ENCODE measurements at places on chromosomes 7 and 10.

- no peak for DNase-seq
Measured at GRCh38 chr7:2525658-2526630, 6.4 kb downstream of the LFNG start.

GRCh38 chr7:32618470-32618869 lies 123.2 kb downstream of the AVL9 start:
- DNase-seq: no peak

- no peak for DNase-seq
Measured at GRCh38 chr10:74058658-74059057, 60.7 kb downstream of the VCL start.

GRCh38 chr7:8592167-8592566 lies 158.8 kb downstream of the NXPH1 start:
- no peak for DNase-seq

- DNase-seq: no peak
Measured at GRCh38 chr7:147700702-147701101, 889.9 kb upstream of the C7orf33 start.

DNA sequence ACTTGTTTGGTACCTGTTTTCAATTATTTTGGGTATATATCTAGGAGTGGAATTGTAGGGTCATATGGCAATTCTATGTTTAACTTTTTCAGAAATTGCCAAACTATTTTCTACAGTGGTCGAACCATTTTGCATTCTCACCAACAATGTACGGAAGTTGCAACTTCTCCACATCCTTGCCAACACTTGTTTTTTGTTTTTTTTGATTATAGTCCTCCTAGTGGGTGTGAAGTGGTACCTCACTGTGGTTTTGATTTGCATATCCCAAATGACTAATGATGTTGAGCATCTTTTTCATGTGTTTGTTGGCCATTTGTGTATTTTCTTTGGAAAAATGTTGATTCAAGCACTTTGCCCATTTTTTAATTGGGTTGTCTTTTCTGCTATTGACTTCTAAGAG lies 122.1 kb downstream of the RPS24 start:
- no peak for DNase-seq

DNA sequence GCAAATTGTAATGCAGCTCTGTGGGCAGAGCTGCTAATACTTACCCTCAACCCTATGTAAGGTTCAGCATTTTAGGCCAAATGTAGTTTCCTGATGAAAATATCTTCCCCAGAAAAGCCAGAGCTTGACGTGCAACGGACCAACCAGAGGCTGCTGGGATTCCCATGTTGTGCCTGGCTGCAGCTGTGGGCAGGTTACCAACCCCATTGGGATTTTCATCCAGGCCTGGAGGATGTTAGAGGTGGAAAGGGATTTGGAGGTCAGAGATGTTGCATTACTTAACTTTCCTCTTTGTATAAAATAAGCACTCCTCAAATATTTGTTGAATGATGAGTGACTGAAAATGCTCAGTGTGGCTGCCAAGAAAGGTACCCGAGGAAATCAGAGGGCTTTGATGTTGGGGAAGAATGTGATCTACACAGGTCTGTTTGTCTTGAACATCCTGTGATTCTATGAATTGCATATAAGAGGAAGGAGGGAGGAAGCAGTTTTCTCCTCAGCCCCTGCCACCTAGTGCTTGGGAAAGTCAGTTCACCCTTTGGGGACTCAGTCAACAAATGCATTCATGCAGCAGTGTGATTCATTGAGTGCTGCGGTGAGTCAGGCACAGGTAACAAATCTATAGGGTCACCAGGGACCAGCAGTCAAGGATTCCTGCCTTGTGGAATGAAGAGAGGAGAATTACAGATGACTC lies 487.2 kb downstream of the RPS24 start:
- DNase-seq: no peak

DNA sequence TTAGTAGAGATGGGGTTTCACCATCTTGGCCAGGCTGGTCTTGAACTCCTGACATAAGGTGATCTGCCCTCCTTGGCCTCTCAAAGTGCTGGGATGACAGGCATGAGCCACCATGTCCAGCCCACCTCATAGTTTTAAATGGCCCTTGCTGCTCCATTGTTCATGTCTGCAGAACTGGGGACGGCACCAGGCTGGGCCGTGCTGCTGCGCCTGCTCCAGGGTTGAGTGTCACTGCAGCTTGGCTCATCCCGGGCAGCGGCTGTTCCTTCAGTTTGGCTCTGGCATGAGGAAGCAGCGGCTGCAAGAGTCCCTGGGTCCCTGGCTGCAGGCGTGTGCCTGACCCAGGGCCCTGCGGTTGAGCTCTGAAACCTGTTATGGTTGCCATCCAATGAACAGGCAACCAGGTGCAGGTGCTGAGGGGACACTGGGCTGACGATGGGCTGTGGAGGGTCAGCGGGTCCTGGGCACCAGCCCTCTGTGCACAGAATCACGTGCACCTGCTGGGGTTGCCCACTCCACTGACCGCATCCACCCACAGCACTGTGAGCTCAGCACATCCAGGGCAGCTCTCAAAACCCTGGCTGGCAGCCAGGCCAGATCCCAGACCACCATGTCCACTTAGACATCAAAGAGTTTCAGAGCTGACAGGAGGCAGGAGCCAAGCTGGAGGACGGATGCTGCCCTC lies 70.2 kb upstream of the PPP2R2D start:
- no peak for DNase-seq

GRCh38 chr10:20289070-20289828 lies 473.0 kb downstream of the PLXDC2 start:
- no peak for DNase-seq

DNA sequence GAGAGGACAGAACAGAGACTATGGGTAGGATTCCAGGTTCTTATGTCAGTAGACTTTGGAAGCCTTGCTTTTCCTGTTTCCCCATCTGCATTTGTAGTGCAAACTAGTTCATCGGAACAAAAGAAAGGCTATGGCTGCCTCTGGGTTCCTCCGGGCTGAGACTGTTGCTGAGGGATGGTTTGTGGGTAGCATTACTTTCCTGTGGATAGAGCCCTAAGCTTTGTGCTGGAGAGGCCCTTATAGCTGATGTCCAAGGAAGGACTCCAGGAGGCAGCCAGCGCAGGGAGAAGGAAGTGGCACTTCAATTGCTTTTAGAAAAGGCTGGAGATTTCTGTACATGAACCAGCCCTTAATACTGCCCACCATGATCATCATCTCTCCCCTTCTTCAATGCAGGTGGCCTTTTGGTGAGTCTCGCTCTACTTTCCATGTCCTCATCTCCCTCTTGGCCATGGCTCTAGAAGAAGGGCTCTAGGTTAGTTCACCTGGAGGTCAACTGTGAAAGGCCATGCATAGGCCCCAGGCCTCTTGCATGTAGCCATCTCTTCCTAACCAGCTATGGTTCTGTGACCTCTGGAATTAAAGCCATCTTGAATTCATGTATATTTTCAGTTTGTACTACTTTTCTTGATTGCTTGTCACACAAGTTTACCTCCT lies 15.4 kb downstream of the MXI1 start:
- no peak for DNase-seq

GRCh38 chr10:20041931-20042330 lies 225.7 kb downstream of the PLXDC2 start:
- no peak for DNase-seq

GRCh38 chr7:13800694-13801448 lies 188.6 kb downstream of the ETV1 start:
- no peak for DNase-seq

DNA sequence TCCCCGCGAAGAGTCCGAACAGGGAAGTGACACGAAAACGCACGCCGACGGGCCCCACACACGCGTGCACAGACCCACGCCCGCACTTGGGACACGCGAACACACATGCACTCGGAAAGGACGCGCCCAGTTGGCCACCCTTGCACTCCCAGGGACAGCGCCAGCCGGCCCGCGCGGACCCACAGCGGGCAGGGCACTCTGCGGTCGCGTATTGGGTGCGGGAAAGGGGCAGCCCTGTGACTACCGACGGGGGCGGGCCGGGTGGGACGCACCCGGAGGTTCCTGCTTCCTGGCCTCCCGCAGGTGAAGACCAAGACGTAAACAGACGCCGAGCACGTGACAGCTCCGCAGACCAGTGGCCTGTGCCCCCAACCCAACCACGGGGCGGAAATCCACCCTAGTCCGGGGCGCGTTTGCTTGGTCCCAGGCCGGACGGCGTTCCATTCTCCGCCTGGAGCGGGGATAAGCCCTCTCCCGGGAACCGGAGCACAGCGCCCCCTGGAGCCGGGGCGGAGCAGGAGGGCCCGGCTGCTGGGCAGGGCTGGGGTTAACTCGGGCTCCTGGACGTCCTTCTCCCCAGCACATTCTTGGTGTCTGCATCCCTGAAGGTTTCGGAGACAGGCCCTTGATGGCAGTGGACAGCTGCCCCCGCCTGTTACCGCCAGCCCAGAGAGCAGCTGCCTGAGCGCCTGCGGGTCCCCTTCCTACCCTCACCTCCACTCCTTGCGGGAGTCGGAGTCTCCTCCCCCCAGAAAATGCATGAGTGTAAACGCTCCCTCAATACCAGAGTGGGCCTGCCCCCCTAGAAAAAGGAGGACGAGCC lies 2.0 kb upstream of the LZTS2 start:
- DNase-seq: peak; percentile 66

- no peak for DNase-seq
Measured at GRCh38 chr10:44370731-44371248, 14.1 kb downstream of the CXCL12 start.

DNA sequence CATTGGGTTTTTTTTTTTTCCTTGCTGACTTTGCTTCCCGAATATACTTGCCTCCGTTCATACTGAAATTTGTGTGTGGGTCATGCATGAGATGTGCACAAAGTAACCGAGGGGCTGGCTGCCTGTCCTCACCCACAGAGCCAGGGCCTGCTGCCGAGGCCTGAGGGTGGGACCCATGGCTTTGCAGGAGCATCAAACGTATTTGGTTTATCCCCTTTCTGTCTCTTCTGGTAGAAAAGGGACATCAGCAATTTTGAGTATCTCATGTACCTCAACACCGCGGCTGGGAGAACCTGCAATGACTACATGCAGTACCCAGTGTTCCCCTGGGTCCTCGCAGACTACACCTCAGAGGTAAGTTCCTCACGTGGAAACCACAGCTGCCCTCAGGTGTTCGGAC lies 3.5 kb upstream of the LRRC18 start:
- no peak for DNase-seq

DNA sequence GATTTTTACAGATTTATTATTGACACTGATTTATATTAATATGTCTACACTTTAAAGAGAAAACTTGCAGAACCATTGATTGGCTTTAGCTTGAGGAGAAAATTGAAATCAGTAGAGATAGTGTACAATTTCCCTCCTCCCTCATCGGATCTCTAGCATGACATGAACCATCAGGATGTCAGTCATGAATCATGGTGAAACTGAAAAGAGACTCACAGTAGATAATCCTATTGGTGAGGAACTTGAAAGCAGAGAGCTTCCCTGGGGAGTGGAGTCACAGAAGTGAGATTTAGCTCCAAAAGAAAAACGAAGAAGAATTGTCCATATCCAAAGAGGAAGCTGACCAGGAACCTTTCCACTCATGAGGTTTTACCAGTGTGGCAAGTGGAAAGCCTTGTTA lies 346.8 kb downstream of the ABCA13 start:
- no peak for DNase-seq

DNA sequence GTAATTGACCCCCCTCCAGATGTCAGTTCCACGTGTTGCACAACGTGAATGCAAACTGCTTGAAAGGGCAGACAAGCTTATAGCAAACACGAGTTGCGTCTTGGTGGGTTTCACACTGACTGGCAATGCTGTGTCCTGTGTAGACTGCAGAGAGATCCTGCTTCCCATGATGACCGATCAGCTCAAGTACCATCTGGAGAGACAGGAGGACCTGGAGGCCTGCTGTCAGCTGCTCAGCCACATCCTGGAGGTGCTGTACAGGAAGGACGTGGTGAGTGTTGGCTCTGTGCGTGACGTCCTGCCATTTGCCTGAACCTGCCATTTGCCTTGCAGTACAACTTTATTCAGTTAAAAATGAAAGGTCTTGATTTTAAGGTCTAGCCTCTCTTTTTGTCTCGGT lies 71.1 kb downstream of the INSYN2A start:
- no peak for DNase-seq

DNA sequence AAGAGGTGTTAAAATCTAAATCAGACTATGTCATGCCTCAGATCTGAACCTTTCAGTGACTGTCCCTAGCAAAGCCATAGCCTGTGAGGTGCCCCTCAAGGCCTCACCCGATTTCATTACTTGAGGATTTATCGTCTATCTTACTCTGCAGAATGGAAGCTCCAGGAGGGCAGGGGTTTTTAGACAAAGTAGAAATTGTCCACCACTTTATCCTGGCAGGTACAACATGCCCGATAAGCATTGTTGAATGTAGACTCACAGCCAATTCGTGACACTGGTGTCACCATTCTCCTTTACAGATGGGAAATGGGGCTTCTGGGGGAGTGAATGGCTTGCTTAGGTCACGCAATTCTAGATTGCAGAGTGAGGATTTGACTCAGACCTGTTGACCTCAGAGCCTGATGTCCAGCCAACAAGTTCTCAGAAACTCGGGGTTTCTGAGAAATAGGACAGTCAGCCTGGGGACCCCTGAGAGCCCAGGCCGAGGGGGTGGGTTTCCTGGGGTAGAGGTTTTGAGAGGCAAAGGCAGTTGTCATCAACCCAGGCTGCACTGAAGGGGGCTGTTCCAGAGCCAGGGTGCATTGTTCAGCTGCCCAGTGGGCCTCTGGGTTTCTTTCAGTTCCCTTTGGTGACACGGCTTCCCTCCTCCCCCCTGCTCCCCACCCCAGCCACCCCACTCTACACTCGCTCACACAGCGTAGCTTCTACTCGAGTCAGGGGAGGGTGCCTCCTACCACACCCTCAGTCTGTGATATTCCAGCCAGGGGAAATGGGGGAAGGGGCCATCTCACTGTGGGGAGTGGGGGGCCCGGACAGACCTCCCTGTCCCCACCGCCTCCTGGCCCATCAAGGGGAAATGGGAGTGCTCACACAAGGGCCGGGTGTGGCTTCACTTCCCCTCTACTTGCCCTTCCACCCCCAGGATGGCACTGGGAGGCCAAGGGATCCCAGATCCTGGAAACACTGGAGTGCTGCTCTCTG lies 3.1 kb upstream of the IRF5 start:
- no peak for DNase-seq

- DNase-seq: no peak
Measured at GRCh38 chr10:32197423-32197822, 141.2 kb upstream of the KIF5B start.

- no peak for DNase-seq
Measured at GRCh38 chr10:1659221-1659791, 78.0 kb downstream of the ADARB2 start.

GRCh38 chr10:131688304-131688703 lies 212.5 kb upstream of the PPP2R2D start:
- no peak for DNase-seq

DNA sequence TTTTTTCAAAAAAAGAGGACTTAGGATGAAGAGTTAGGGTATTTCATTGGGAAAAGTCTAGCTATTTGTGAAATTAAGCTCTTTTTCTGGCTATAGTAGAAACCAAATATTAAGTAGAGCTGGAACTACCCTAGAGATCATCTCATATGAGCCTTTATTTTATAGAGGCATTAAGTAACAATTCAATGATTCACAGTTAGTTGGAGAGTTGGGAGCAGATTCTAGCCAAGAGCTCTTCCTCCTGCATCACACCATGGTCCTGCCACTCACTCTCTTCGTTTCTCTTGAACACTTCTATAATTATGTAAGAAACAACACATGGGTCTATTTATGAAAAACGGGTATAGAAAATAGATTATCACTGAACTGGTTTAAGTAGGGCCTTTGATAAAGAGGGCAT lies 76.1 kb upstream of the ANK3 start:
- no peak for DNase-seq

GRCh38 chr10:110348336-110348735 lies 43.6 kb upstream of the SMNDC1 start:
- DNase-seq: no peak
